Thymus (tissue), 14 donors: ENCODE measurements at places on chromosomes 6 and 20. TPM values are rescaled to one million over a fixed set of nuclear protein-coding genes. Genes with fewer than 3 reads are reported as not detected.
A peak's percentile ranks its signal among the peaks of the same experiment; 100 is the strongest.

GRCh38 chr20:19552221-19553180 lies 205.6 kb upstream of the RIN2 start:
- DNase-seq, result peak; percentile 11

- no peak for DNase-seq
Measured at GRCh38 chr6:16576451-16577368, 184.6 kb downstream of the ATXN1 start.

Gene PKIB
- polyA plus RNA-seq, result 7.0 TPM

DNA sequence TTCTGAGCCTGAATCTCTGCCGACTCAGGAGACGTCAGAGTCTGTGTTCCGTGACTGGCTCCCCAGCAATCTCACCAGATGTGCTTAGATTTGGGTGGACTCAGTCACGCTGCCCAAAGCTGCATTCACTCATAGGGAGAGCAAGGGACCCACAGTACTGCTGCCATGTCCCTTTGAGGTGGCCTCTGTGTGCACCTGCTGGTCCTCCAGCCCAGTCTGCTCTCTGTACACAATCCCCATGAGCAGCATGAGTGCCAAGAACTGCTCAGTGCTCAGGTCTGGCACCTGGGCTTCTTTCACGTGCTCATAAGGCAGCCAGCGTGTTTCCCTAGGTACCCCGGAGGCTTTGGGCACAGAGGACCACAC lies 44.2 kb upstream of the TIAM2 start:
- DNase-seq, result no peak

Gene CD40
- polyA plus RNA-seq, result 30.6 TPM

Gene ANGPT4
- polyA plus RNA-seq, result 0.34 TPM

- no peak for DNase-seq
Measured at GRCh38 chr6:159012201-159012600, 12.2 kb upstream of the RSPH3 start.
